Breast epithelium (tissue), 4 donors: ENCODE measurements at places on chromosomes 7 and 10.

- no peaks in the 10 kb centered on the region for H3K4me1 ChIP-seq
- DNase-seq: no peak
- H3K27me3 ChIP-seq: no peaks in the 10 kb centered on the region
- H3K27ac ChIP-seq: no peak overlapping the region
- H3K36me3 ChIP-seq: no peaks in the 10 kb centered on the region
Observed at GRCh38 chr7:94632338-94633013, 23.5 kb downstream of the SGCE start.

DNA sequence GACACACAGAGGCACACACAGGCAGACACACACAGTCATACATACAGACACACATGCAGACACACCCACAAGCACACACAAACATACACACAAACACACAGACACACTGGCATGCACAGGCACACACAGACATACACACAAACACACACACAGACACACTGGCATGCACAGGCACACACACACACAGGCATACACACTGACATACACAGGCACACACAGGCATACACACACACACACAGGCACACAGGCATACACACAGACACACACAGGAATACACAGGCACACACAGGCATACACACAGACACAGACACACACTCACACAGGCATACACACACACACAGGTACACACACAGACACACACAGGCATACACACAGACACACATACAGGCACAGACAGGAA lies 340.7 kb upstream of the VSTM2A start:
- no peaks in the 10 kb centered on the region for H3K4me1 ChIP-seq
- DNase-seq: no peak

- no peak for DNase-seq
- H3K36me3 ChIP-seq: no peaks in the 10 kb centered on the region
- H3K4me3 ChIP-seq: no peak overlapping the region
- no peaks in the 10 kb centered on the region for H3K27me3 ChIP-seq
Observed at GRCh38 chr7:82953324-82954027, 209.2 kb downstream of the PCLO start.

DNA sequence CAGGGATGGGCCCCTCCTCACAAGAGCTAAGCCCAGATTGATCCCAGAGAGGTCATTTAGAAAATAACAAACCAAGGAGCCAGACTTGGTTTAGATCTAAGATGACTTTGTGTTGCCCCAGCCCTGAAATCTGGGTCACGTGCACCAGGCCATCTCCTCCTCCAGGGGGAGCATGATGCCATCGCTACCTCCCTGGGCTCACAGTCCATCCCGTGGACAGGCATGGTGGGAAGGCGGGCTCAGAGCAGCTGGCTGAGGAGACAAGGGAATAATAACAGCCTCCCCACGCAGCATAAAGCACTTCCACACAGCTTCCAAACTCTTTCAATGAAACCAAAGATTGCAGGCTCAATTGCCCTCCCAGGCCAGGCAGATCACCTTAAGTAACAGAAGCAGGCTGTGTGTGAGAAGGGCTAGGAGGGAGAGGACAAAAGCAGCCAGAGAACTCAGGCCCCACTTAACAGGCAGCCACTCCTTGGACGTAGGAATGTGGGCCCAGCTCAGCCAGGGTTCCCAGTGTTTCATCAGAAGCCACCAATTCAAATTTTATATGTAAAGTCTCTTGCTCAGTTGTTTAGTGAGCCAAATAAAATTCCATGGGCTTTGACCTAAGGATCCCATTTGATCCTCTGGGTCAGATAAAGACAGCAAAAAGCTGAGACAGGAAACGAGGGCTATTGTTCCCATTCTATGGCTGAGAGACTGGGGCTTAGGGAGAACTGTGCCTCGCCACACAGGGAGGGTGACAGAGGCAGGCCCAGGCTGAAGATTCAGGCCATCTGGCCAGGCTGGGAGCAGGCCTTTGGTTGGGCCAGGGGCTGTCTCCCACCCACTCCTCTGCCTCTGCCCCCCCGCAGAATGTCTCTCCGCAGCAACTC lies 100.2 kb downstream of the COL13A1 start:
- no peaks in the 10 kb centered on the region for H3K36me3 ChIP-seq
- peaks cover 7% of the 10 kb centered on the region for H3K4me1 ChIP-seq
- H3K27me3 ChIP-seq: no peaks in the 10 kb centered on the region
- H3K4me3 ChIP-seq: no peak overlapping the region
- no peak overlapping the region for H3K27ac ChIP-seq
- no peak for DNase-seq

DNA sequence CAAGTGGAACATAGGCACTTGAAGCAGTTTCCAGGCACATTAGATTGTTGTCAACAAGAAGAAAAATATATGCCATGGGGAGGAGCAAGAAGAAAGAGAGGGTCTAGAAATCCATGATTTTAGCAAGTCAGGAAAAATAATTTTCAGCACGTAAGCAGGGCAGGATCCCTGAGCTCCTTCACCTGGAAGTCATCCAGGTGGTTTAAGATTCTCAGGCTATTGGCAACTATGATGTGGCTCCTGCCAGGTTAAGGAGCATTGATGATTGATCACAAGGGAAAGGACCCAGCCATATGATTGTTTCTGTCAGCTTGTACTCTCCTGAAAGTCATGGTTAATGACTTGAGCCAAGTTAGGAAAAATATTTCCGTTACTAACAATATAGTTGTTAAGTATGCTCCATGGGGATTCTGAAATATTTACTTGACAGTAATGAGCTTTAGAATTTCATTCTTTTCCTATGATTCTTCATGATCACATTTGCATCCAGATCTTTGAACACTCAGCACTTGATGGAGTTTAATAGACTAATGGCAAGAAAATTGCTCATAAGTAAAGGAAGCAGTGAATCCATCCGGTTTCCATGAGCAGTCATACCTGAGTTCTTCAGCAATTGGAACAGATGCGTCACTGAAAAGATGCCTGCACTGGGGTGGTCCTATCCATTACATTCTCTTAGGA lies 209.1 kb downstream of the BICC1 start:
- H3K4me1 ChIP-seq: no peaks in the 10 kb centered on the region
- H3K27ac ChIP-seq: no peak overlapping the region
- H3K4me3 ChIP-seq: no peak overlapping the region
- no peaks in the 10 kb centered on the region for H3K27me3 ChIP-seq

DNA sequence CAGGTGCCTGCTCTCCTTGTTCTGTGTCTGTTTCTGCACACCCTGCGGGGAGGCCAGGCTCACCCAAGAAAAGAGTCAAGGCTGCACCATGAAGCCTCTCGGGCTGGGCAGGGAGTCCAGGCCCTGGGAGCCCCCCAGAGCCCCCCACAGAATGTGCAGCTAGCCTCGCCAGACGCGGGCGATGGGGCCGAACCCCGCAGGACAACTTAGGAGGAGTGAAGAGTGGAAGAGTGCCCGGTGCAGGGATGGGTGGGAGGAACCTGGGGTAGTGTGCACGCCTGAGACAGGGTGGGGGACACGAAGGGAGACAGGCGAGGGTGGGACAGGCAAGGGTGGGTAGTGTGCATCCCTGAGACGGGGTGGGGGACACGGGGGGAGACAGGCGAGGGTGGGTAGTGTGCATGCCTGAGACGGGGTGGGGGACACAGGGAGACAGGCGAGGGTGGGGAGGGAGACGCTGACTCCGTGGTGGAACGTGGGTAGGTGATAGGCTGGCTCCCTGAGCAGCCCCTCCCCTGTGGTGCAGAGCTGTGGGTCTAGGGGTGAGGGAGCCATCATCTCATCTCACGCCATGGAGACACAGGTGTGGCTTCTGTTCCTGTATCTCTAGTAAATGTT lies 615.4 kb downstream of the DNAJB6 start:
- H3K27me3 ChIP-seq: no peaks in the 10 kb centered on the region
- no peaks in the 10 kb centered on the region for H3K4me1 ChIP-seq
- H3K27ac ChIP-seq: no peak overlapping the region
- no peaks in the 10 kb centered on the region for H3K36me3 ChIP-seq

DNA sequence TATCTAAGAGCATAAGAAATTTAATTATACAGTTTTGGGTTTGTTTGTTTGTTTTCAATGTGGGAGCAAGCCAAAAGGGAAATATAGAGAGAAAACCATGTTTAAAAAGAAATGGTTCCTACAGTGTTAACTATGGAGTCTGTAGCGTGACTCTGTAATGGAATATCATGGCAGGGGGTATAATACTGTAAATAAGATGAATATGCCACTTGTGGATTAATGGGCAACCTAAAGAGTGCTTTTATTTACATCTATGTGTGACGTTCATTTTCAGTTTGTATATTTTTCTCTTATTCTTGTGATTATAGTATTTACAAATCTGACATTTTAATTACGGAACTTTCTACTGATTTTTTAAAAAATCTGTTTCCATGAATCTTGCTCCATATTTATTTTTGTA lies 95.9 kb downstream of the POLL start:
- H3K36me3 ChIP-seq: no peaks in the 10 kb centered on the region
- H3K4me1 ChIP-seq: no peaks in the 10 kb centered on the region
- no peak overlapping the region for H3K27ac ChIP-seq

GRCh38 chr7:144723301-144723700 lies 112.6 kb downstream of the TPK1 start:
- no peak for DNase-seq
- no peak overlapping the region for H3K4me3 ChIP-seq
- H3K36me3 ChIP-seq: no peaks in the 10 kb centered on the region
- H3K27me3 ChIP-seq: no peaks in the 10 kb centered on the region
- no peak overlapping the region for H3K27ac ChIP-seq
- H3K4me1 ChIP-seq: no peaks in the 10 kb centered on the region

DNA sequence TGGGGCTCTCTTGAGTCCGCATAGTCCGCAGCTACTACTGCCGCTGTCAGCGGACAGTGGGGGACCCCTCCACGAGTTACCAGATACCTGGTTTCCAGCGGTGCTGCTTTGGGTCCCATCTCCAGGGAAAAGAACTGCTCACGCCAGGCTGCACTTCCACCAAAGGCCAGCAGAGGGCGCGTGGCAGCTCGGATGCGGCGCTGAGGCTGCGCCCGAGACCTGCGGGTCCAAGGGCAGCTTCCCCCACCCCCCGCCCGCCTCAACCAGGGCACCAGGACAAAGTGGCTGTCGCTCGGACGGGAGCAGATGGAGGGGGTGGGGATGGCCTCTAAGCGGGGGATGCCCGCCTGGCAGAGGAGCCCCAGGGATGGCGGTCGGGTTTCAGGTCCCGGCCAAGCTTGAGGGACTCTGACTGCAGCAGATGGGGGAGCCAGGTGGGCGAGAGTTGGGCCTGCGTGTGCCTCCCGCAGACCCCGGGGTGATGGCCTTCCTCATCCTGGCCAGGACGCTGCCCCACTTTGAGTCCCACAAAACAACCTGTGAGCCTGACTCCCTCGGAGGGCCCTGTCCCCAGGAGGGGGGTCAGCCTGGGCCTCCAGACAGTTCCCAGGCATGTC lies 23.8 kb upstream of the ZNF735 start:
- DNase-seq: no peak
- H3K4me1 ChIP-seq: no peaks in the 10 kb centered on the region
- no peaks in the 10 kb centered on the region for H3K36me3 ChIP-seq
- H3K27ac ChIP-seq: no peak overlapping the region

DNA sequence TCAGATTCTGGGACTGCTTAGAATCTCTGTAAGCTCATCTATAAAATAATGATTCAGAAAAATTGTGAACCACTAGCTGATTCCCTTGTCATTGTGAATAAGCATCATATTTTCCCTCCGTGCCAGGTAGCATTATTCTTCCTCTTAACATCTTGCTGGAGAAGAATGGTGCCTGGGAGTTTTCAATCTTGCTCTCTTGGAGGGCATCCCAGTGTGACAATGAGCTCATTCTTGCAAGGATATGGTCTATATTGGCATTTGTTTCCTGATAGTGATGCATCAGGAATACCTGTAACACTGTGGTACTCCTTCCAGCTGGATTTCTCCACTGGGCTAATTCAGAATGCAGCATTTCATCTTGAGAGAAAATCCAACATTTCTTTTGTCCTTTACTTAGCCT lies 126.4 kb upstream of the ITGB1 start:
- H3K36me3 ChIP-seq: no peaks in the 10 kb centered on the region
- no peak overlapping the region for H3K27ac ChIP-seq
- no peaks in the 10 kb centered on the region for H3K27me3 ChIP-seq
- no peaks in the 10 kb centered on the region for H3K4me1 ChIP-seq
- DNase-seq: no peak
- no peak overlapping the region for H3K4me3 ChIP-seq

- H3K4me3 ChIP-seq: no peak overlapping the region
- H3K27me3 ChIP-seq: no peaks in the 10 kb centered on the region
- DNase-seq: no peak
- no peaks in the 10 kb centered on the region for H3K36me3 ChIP-seq
Observed at GRCh38 chr7:41028580-41028979, 674.3 kb downstream of the INHBA start.

GRCh38 chr10:91033324-91033950 lies 112.5 kb upstream of the ANKRD1 start:
- H3K4me1 ChIP-seq: no peaks in the 10 kb centered on the region
- no peak overlapping the region for H3K27ac ChIP-seq
- no peaks in the 10 kb centered on the region for H3K27me3 ChIP-seq
- H3K4me3 ChIP-seq: no peak overlapping the region

GRCh38 chr7:151484971-151485707 lies 34.6 kb downstream of the RHEB start:
- no peak overlapping the region for H3K4me3 ChIP-seq
- no peaks in the 10 kb centered on the region for H3K36me3 ChIP-seq
- DNase-seq: no peak
- H3K27ac ChIP-seq: no peak overlapping the region

- no peak overlapping the region for H3K4me3 ChIP-seq
- no peaks in the 10 kb centered on the region for H3K27me3 ChIP-seq
- no peaks in the 10 kb centered on the region for H3K36me3 ChIP-seq
- H3K4me1 ChIP-seq: no peaks in the 10 kb centered on the region
- H3K27ac ChIP-seq: peak overlapping the region; percentile 74
Observed at GRCh38 chr7:70178787-70179186, 580.5 kb downstream of the AUTS2 start.

DNA sequence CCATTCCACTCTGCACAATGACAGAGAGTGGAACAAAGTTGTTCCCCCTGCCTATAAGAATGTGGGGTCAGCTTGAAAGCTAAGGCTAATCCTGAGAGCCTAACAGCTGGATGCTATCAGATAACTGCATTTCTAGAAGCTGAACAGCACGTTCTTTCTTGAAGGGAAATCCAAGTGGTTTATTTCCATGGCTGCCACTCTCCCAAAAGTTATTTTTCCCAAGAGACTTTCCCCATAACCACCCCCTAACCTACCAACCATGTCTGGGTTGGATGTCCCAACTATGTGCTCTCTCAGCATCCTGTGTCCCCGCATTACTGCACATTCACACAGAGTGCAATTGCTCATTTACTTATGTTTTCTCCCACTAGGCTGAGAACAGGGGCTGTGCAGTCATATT lies 140.7 kb upstream of the ANKRD1 start:
- H3K36me3 ChIP-seq: no peaks in the 10 kb centered on the region
- H3K27me3 ChIP-seq: no peaks in the 10 kb centered on the region
- H3K4me3 ChIP-seq: no peak overlapping the region

DNA sequence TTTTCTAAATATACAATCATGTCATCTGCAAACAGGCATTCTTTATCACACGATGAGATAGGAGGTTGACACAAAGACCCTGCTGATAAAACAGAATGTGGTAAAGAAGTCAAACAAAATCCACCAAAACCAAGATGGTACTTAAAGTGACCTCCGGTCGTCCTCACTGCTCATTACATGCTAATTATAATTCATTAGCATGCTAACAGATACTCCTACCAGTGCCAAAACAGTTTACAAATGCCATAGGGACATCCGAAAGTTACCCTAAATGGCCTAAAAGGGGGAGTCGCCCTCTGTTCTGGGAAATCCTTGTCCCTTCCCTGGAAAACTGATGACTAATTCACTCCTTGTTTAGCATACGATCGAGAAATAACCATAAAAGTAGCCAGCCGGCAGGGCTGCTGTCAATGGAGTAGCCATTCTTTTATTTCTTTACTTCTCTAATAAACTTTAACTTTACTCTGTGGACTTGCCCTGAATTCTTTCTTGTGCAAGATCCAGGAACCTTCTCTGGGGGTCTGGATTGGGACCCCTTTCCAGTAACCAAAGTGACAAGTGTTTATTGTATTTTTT lies 126.6 kb downstream of the CCDC71L start:
- no peaks in the 10 kb centered on the region for H3K36me3 ChIP-seq
- no peak overlapping the region for H3K27ac ChIP-seq
- no peak for DNase-seq
- H3K27me3 ChIP-seq: no peaks in the 10 kb centered on the region
